ENCODE measurements at places on chromosomes 6 and 20.

GRCh38 chr6:143501851-143502250, 9.7 kb downstream of the FUCA2 start:
- DNase-seq = no peak

DNA sequence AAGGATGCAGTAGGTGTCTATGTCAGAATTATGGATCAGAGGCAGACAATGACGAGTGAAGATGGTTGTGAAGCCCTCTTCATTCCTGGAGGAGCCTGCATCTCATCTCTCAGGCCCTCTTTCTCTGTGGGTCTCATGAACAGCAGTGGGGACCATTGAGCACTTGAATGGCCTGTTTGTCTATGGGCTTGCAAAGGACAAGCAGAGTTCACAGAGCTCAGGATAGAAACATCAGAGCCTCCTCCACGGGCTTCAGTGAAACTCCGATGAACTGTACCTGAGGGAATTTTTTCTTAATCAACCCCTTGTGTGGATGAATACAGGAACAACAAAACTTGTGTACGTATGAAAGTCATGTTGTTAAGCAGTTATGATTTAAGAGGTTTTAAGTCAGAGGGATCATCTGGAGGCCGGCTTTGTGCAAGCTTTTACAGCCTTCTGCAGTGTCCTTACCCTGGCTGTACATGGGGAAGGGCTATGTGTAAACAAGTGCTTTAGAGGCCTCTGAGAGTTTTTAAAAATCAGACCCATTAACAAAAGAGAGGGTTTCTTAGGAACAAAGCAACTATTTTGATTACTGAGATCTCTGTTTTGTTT, 29.7 kb upstream of the PI16 start:
- DNase-seq = no peak

DNA sequence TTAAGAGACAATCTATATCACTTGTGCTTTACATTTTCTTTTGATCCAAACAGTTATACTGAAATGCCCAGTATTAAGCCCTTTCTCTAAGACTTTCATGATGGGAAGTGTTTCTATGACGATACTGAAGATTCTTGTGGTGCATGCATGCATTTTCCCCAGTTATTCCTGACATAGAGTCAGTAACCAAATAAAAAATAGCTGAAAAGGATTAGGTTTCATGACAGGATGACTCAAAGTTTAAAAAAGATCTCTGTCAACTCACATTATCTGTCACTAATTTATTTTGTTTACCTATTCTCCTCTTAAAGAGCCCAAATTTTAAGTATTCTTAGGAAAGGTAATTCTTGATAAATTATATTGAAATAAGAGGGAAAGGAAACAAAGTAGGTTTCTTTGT, 98.4 kb downstream of the SESN1 start:
- no peak for DNase-seq

- no peak for DNase-seq
Observed at GRCh38 chr20:62873280-62873679, 11.7 kb upstream of the TCFL5 start.

DNA sequence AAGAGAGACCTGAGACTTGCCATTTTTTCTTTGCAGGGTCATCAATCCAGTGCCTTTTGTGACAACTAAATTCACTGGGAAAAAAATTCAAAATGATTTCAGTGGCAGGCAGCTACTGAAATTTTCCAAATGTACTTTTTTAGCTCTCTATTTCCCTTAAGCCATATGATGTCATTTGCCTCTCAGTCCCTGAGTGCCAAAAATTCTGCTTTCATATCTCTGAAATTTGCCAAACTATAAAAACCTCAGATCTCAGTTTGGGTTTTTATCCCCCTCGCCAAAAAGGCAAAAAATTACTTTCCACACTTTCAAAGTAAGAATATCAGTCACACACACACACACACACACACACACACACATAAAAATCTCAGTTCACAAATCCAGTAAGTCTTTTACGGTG, 651.3 kb upstream of the ARID1B start:
- DNase-seq = no peak

- no peak for DNase-seq
Observed at GRCh38 chr20:2691127-2691526, 1.5 kb upstream of the EBF4 start.

DNA sequence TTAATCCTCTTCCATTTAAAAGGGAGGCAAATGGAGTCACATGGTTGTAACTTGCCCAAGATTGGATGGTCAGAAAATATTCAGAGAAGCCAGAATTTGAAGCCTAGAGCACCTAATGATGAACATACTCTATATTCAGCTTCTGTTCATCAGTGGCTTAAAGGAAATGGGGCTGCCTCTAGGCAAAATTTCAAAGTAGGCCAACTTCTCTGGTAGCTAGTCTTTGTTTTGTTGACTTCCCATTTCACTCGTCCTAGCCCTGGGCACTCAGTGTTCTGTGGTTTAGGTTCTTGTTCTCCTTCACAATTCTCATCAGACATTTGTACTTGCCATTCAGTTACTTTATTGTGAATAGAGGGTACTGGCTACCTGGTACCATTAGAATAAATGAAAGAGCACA, 13.2 kb downstream of the MAP3K7 start:
- no peak for DNase-seq
